KG1 (cell line): ENCODE measurements at places on chromosomes 3 and 15.
A peak's percentile ranks its signal among the peaks of the same experiment; 100 is the strongest.

- DNase-seq, result peak; percentile 32
These were observed 44.6 kb downstream of the SLC12A1 start for GRCh38 chr15:48250640-48251076.

DNA sequence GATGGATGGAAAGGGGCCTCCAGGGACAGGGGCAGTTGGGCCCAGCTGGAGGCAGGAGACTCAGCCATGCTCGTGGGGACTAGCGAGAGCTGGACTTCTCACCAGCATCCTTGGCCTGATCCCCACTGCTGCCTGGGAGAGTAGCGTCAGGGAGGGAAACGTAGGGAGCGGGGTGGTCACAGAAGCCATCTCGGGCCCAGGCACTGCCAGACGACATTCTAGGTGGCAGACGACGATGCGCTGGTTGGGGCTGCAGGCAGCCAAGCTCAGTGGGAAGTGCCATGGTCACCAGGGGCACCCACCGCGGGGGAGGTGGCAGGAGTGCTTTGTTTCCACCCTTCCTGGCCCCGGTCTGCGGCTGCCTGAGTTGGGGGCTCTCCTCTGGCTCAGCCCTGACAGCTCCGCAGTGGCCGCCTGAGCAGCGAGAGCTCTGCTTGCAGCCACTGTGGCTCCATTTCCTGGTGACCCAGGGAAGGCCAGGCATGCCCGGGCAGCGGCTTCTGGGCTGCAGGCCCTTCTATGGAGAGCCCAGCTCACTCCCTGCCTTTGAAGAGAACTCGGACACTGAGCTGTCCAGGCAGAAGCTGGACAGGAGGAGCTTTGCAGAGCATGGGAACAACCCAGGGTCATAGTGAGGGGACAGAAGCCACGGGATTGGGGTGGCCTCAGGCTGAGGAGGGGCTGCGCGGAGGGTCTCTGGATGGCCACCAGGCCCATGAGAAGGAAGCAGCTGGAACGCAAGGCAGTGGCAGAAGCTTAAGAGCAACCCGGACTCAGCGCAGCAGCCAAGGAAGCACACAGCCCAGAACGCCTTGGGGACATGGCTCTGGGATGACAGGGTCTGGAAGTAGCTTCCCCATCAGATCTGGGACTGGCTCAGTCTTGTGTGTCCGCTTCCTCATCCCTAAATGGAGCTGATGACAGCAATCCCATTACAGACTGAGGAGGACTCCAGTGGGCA lies 30.8 kb downstream of the KLHL25 start:
- DNase-seq, result no peak

DNA sequence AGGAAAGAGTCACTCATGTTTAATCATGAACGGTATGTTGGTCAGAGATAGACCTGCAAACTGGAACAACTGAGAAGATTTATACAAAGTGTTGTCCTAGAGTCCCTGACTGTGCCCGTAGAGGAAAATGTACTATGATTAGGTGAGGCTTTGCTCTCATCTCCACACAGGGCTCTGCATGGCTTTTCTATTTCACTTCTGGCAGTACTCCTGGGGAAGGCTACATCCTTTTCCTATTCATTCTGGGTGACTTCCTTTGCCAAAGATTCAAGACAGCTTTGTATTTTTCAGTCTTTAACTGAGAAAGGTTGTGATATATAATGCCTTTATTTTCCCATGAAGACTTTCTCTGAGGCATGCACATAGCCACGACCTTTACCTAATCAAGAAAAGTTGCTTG lies 414.7 kb downstream of the ZBTB20 start:
- DNase-seq, result no peak

GRCh38 chr3:155604126-155604525 lies 140.7 kb downstream of the PLCH1 start:
- DNase-seq, result no peak

- no peak for DNase-seq
These were observed 13.6 kb downstream of the TBC1D23 start for GRCh38 chr3:100274361-100274760.

- DNase-seq, result no peak
These were observed 27.8 kb upstream of the AP4E1 start for GRCh38 chr15:50880651-50881114.

DNA sequence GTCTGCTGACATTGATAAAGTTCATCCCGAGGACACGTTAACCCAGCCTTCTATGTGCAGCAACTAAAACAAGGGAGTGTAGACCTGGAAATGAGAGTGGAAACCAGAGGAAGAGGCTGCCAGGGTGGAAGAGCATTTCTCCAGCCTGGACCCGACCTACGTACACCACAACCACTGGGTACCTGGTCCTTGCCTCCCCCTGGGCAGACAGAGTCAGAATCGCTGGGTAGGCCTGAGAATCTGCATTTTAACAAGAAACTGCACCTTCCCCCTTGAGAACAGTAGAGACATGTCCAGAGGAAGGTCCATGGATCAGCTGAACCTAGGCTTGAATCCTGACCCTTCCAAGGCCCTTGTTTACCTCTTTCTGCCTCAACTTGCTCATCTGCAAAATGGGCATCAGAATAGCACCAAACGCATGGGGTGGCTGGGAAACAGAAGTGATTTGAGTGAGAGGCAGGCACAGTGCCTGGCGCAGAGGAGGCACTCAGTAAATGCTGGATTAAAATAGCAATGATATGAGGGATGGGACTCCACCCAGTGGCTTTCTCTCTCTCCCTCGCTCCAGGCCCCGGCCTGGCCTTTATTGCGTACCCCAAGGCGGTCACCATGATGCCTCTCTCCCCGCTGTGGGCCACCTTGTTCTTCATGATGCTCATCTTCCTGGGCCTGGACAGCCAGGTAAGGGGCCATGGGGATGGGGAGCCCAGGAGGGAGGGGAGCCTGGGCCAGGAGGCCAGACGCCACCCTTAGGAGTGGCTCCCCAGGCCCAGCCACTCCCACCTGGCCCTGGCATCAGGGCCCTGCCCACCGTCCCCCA lies 66.9 kb upstream of the SLC6A1 start:
- no peak for DNase-seq

DNA sequence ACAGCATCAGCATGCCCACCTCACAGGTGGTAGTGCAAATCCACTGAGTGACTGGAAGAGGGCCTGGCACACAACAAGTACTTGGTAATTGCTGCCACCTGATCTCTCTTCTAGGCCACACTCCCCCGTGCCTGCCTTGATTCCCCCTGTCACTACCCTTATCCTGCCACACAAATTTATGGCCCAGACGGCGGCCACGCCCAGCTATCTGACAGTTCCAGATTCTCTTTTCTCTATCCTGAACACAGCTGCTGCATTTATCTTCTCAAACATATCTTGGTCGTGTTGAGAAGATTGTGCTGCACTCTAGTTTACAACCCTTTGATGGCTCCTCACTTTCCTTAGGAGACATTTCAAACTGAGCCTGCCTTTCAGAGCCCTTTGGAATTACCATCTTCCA lies 585.2 kb downstream of the NTRK3 start:
- no peak for DNase-seq

GRCh38 chr15:78205337-78205736 lies 29.0 kb downstream of the ACSBG1 start:
- no peak for DNase-seq

DNA sequence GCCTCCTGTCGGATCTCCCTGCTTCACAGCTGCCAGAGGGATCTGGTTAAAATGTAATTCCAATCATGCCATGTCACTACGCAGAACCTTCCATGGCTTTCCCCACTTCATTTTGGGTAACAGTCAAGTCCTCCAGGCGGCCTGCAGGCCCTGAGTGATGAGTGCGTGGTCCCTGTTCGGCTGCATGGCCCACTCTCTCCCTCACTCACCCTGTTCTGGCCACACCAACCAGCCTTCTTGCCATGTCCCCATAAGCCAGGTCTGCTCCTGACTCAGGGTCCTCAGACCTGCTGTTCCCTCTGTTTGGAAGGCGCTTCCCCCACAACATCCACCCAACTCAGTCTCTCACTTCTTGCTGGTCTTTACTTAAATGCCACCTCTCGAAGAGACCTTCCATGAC lies 41.6 kb upstream of the LINGO1 start:
- no peak for DNase-seq

- no peak for DNase-seq
These were observed 69.2 kb upstream of the MFGE8 start for GRCh38 chr15:88982304-88982945.

DNA sequence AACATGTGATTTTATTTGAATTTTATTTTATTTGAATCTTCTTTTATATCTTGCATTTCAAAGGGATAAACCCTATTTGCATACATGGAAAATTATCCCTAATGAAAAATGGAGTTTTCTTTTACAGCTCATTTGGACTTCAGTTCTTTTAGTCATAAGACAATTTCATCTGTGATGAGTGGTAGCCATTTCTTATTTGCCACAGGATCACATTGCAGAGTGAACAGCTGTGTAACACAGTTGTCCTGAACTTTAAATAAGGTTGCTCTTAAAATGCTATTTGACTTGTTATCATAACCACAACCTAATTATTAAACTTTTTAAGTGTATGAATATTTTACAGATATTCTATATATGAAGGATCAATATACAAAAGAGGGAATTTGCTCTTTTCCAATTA lies 221.7 kb upstream of the ROPN1 start:
- DNase-seq, result no peak

- no peak for DNase-seq
These were observed 48.6 kb upstream of the TEX264 start for GRCh38 chr3:51622413-51622812.

GRCh38 chr3:116671151-116671550 lies 38.4 kb upstream of the TUSC7 start:
- DNase-seq, result no peak

DNA sequence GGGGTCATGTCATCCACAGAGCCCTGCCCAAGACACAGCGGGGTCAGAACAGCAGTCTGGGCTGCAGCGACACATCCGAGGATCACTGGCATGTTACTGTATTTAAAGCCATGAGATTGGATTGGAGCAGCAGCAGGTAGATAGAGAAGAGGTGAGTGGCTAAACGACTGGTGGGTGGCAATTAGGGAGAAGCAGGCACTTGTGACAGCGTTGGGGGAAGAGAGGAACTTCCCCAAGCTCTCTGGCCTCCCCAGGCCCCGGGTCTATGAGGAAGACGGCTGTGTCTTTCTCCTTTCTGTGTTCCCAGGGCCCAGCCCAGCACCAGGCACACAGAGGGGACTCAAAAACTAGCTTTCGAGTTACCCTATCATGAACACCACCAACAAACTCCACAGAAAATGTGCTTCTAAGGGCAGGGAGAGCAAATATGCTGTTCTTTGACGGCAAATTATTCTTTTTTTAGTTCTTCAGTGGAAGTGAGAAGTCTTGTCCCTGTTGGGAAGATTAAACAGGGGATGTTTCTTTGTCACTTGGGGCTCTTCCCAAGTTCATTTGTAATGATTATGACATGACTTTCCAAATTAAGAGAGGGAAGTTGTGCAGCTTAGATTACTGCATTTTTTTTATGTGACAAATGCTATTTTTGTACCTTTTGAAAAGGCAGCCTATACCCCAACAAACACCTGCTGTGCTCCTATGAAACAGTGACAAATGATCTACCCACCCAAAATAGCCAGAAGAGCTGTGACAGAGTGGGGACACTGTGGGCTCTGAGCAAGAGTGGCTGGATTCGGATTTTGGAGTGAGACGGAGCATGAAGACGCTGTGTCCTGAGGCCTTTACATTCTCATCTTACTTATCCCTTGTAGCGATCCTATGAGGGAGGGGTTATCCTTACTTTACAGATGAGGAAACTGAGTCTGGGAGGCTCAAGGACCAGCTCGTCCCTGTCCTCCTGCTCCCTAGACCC lies 7.2 kb upstream of the SYNM start:
- DNase-seq, result no peak

DNA sequence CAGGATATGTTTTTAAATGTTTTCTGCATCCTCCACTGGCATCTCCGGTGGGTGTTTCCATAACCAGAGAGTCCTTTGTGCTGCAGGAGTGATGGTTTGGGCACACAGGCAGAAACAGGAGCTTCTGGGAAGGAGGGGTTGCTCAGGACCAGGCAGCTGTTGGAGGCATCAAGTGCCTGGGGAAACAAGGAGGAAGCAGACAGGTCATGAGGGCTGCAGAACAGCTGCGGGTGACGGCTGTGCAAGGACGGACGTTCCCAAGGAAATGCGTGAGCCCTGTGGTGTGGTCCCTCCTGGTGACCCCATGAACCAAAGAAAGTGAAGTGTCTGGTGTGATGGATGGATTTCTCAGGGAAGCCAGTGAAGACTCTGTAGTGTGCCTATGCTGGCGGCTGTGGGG lies 61.2 kb upstream of the TNFAIP8L3 start:
- DNase-seq, result no peak

DNA sequence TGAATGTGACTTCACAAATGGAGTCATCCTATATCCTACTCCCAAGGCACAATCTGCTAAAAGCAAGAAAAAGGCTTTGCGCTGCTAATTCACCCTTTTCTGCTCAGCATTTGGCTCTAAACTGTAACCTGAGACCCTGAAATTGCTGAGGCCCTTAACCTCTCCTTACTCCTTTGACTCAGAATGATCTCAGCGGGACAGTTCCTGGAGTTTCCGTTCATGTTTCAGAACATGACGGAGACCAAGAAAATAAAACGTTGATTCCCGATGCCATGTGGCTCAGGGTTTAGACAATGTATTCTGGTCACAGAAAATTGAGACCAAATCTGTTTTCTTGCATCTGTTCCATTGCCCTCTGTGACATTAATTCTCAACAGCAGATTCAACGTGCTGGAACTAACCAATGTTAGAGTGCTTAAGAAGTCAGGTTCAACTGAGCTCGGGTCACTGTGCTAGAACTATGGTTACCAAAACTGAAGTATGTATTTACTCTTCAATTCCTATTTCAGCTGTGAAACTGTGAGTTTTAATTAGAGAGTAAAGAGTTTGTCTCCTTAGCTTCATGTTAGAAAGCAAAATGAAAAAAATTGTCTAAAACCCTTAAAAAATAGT lies 45.4 kb upstream of the TMC3 start:
- no peak for DNase-seq

GRCh38 chr3:81500039-81500438 lies 261.4 kb downstream of the GBE1 start:
- DNase-seq, result no peak

- no peak for DNase-seq
These were observed 15.9 kb downstream of the PFN2 start for GRCh38 chr3:149954812-149955211.

GRCh38 chr3:49316696-49317457 lies 23.0 kb downstream of the USP4 start:
- no peak for DNase-seq

- no peak for DNase-seq
These were observed 405.5 kb downstream of the RAP2B start for GRCh38 chr3:153567556-153567955.

- DNase-seq, result no peak
These were observed 11.1 kb downstream of the DPH3 start for GRCh38 chr3:16253601-16254000.

DNA sequence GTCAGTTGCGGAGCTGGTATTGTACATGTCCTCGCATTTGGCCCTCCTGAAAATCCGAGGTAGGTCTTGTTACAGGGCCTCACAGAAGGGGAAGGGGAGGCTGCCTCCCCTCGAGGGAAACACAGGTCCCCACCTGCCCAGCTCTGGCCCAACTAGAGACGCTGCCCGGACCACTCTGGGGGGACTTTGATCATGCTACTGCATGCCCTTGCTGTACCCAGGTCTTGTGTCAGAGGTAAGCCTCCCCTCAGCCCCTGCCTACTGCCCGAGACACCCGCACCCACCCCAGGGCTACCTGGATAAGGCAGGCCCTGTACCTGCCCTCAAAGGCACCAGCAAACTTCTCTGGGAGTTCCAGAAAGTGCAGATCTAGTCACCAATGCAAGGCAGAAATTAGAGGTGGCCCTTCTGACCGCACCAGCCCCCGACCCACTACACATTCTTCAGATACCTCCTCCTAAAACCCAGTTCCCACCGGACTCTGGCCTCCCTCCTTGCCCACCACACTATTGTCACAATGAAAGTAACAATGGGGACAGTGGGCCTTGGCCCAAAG lies 981 bp upstream of the SCAP start:
- DNase-seq, result no peak
